ENCODE measurements at places on chromosomes 1 and 21.

DNA sequence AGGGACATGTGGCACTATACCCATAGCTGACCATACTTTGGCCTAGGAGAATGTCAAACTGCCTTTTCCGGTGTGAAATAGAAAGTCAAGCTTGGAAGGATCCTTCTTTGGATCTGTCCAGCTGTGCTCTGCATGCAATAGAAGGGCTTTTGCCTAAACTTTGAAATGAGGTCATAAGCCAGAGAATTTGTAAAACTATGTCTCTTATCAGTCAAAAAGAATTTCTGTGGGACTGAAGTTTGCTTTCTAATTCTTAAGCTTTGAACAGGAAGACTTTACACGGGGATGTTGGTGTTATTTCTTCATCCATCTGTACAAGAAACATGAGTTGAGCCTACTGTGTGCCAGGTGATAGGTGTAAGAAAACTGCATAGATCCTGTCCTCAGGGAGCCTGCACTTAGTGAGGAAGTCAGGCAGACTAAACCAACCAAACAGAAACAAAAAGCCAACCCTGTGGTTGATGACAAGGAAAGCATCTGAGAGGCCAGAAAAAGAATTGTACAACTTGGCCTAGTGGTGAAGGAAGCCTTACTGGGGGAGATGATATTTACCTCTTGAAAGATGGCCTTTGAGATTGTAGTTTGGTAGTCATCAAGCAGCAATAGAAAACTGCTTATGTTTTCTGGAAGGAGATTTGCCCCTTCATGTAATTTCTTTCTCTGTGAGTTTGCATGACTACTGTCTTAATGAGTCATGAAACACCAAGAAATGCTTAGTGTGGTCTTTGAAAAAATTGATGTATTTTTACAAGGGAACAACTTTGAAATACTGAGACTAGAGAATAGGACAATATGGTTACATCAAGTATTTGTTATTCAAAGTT lies 24.8 kb downstream of the TGFB2 start:
- no peak for DNase-seq

- no peak for DNase-seq
Observed at GRCh38 chr1:12596007-12596821, 21.8 kb downstream of the DHRS3 start.

DNA sequence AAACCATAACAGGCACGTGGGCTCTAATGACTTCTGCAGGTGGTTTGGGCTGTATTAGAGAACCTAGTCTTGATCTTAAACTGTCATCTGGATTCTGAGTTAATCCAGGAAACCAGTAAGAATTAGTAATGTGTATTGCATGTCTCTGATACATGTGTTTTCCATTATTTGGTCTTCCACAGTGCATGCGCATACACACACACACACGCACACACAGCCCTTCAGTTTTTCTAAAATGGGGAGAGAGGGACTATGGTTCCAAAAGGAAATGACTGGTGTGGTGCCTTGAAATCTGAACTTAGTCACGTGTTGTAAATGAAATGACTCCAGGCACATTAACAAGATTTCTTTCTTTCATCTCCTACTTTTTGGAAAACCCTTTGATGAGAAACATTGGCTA lies 67.6 kb downstream of the OLFML2B start:
- DNase-seq, result no peak

DNA sequence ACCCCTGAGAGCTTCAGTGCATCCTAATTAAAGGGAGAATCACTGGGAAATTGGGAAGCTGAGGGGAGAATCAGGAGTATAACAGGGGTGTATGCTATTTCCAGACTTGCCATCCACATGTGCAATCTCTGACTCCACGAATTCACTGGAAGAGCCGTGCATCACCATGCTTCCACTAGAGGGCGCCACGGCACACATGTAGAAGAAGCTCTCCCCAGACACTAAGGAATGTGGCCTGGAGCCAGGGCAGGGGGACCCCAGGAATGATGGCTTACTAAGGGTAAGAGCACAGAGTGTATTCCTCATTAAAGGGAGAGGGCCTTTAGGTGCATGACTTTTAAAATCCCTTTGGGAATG lies 81.5 kb downstream of the ABCA4 start:
- DNase-seq, result peak; percentile 36

GRCh38 chr1:72521659-72522058 lies 239.3 kb upstream of the NEGR1 start:
- DNase-seq, result no peak

DNA sequence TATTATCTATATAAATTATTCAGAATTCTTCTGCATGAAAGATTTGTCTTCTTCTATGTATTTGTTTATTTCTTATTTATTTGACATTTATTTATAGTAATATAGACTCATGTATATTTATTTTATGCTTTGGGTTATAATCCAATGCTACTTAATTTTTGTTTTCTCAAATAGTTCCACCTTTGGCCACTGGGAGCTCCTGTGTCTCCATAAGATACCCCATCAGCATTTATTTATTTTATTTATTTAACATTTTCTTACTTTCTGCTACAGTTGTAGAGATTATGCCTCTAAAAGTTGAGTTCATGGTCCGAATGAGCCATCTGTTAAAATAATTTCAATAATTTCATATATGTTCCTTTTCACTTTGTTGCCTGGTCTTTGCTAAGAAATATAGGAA lies 289.4 kb downstream of the ADGRL2 start:
- no peak for DNase-seq

DNA sequence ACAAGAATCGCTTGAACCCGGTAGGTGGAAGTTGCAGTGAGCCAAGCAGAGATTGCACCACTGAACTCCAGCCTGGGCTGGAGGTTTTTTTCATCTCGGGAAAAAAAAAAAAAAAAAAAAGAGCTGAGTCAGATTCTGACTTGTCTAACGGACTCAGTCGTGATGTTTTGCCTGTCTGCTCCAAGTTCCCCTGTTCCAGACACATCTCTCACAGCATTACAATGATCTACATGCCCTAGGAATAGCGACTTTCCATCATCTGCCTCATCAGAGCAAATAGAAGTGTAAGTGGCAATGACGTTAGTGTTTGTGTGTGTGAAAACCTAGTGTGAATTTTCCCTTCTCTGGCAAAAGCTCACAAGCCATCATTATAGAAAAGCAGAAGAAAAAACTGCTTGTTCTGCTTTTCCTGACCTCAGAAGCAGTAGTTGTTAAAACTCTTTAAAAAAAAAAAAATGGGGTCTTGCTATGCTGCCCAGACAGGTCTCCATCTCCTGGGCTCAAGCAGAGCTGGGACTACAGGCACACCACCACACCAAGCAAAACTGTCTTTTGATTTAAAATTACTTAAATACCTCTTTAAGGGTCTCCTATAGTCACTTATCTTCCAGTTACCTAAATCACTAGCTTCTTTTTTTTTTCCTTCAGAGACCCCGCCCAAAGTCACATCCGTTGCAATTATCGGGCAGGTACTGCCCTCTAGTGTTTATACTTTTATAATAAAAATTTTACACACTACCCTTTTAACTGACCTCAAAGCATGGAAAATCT lies 37.3 kb downstream of the PLEKHO1 start:
- DNase-seq, result no peak

- no peak for DNase-seq
Observed at GRCh38 chr1:160077486-160077885, 3.9 kb upstream of the KCNJ9 start.

DNA sequence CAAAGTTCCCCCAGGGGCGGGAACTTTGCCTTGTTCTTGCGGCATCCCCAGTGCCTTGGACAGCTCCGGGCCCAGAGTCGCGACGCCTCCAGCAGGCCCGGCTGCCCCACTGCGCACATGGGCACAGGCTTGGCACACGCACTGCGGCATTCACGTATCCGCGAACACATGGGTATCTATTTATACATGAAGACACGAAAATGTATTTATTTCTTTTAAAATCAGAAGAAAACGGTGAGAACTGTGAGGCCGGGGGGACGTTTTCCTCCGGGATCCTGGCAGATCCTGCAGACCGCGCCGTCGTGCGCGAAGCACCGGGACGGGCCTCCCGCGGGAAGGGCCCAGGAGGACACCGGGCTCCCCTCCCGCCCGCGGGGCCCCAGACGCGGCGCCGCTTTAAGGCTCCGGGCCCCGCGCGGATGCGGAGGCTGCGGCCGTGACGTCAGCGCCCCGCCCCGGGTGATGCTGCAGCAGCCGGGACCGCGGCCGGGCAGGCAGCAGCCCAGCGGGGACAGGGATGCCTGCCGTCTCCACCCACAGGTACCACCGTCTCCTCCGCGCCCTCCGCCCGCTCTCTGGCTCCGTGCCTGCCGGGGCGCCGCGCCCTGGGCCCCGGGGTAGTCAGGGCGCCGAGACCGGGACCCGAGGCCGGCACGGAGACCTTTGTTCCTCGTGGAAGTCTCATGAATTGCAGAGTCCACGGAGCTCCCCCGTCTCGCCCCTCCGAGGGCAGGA lies at the start of gene SLC45A1:
Gene SLC45A1, plus strand, starts transcription at position 468 of the 735 bp plus-strand sequence. CDS start 6,216 bp downstream, outside the sequence.
- DNase-seq, result peak; percentile 84

- no peak for DNase-seq
Observed at GRCh38 chr1:44855742-44856141, 12.7 kb upstream of the PTCH2 start.

DNA sequence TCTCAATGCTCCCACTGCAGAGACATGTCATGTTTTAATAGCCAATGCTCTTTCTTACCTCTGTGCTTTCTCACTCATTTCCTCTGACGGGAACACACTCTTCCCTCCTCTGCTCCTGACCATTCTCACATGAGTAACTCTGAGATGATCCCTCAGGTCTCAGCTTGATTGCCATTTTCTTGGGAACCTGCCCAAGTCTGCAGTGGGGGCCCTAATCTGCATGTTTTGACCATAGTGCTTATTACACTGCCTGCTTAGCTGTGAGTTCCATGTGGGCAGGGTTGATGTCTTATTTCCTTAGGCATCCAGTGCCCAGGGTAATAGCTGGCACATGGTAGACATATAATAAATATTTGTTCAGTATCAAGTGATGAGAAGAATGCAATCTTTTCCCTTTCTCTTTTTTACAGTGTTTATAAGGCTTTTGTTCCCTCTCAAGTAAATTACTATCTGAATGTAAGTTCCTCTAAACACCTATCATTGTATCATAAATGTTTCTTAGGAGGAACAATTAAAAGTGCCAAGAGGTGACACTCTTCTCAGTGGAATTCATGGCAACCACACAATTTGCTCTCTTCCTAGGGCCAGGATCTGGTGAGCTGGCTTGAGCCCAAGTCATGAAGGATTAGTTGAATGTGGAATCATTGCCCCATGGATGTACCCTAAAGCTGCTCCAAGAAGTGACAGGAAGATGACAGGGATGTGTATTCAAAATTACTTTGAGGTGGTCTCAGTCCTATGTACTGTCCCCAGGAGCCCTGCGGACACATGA lies 485.4 kb upstream of the USP24 start:
- DNase-seq, result no peak

DNA sequence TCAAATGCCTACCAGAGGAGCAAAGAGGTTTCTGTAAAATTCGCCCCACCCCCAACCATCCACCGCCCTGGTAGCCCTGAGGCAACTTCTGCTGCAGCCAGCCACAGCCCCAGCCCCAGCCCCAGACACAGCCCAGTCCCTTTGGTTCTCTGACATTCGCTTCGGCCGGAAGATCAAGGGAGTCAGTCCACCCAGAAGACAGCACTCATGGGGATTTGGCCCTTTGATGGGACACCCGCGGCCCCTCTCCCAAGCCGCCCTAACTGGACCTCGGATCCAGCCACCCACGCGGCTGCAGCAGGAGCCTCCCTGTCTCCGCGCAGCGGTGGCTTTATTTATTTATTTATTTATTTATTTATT lies 3881.0 kb downstream of the SRGAP2C start:
- no peak for DNase-seq

DNA sequence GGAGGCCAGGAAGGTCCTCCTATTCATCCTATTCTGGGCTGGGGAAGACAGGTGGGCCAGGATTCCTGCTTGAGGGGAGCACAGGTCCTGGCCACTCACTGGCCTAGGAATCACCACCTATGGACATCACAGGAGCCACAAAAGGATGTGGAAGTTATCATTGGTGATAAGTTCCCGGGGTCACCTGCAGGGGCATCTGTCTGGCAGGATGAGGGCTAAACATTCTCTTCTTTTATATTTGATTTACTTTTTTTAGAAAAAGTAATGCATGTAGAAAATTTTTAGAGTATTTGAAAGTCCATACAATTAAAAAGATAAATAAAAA lies 33.2 kb upstream of the KIAA0040 start:
- DNase-seq, result no peak

- DNase-seq, result no peak
Observed at GRCh38 chr21:42121794-42122193, 50.7 kb downstream of the UMODL1 start.

GRCh38 chr21:21664871-21665270 lies 666.7 kb downstream of the NCAM2 start:
- no peak for DNase-seq

- DNase-seq, result no peak
Observed at GRCh38 chr1:234953655-234954405, 174.8 kb downstream of the TOMM20 start.

GRCh38 chr1:154778275-154778674 lies 91.8 kb downstream of the KCNN3 start:
- DNase-seq, result no peak

DNA sequence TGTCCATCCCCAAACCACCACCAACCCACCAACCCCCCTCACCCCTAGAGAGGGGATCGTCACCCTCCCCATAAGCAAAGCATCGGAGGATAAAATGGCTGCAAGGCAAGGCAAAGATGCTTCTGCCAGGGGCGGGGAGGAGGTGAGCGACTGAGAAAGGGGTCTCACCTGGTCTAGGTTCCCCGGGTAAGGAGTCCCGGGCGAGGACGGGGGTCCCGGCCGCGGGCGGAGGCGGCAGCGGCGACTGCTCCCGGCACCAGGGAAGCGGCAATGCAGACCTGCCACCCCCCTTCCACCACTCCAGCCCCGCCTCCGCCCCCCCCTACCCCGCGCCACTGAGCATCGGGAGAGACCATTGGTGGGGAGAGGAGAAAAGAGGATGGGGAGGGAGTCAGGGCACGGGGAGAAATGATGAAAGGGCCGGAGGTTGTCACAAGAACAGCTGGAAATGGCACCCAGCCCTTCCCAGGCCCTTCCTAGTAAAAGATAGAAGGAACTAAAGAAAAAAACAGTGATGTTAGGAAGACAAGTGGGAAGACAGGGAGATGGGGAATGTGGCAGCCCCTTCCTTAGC lies at the start of gene SV2A:
Gene SV2A, minus strand, starts transcription at position 274 of the 574 bp plus-strand sequence. CDS start 4,004 bp downstream, outside the sequence.
- DNase-seq, result no peak

DNA sequence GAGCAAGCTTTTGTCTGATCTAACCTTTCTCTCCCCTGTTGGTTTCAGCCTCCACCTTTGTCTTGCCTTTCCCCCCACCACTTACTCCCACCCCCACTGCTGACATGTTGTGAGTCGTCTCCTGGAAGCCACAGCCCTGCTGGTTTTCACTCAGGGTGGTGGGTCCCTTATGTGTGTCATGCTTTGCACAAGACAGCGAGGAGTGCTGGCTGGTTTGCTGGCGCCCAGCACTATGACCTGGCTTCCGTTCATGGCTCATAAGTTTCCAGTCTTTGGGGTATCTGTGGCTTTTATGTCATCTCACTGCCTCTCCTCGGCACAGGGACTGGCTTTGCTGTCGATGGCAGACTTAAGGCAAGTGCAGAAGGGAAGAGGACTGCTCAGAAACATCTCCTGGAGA lies 177.7 kb downstream of the KIF26B start:
- no peak for DNase-seq

GRCh38 chr1:105172788-105173187 lies 1423.1 kb downstream of the AMY1C start:
- DNase-seq, result no peak

Data from GM12891 (cell line).